CD4-positive, CD25-positive, alpha-beta regulatory T cell (primary cell): ENCODE measurements at places on chromosomes 6 and 20.
A peak's percentile ranks its signal among the peaks of the same experiment; 100 is the strongest.

DNA sequence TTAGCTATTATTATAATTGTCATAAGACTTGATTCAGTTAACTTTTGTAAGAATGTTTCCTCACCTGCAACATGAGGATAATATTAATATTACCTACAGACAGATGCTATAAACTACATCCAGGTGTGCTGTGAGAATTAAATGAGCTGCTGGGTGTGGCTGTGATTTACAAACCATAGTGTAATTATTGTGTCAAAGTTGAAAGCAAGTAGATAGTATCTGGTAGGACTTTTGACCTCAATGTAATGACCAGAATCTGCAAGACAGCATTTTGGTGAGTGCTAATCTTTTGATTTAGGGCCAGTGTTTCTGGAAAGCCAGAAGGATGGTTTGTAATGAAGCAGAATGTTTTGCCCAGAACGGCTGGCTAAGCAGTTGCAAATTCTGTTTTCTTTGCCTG is 162.5 kb downstream of the TRMT11 start:
- DNase-seq: no peak

DNA sequence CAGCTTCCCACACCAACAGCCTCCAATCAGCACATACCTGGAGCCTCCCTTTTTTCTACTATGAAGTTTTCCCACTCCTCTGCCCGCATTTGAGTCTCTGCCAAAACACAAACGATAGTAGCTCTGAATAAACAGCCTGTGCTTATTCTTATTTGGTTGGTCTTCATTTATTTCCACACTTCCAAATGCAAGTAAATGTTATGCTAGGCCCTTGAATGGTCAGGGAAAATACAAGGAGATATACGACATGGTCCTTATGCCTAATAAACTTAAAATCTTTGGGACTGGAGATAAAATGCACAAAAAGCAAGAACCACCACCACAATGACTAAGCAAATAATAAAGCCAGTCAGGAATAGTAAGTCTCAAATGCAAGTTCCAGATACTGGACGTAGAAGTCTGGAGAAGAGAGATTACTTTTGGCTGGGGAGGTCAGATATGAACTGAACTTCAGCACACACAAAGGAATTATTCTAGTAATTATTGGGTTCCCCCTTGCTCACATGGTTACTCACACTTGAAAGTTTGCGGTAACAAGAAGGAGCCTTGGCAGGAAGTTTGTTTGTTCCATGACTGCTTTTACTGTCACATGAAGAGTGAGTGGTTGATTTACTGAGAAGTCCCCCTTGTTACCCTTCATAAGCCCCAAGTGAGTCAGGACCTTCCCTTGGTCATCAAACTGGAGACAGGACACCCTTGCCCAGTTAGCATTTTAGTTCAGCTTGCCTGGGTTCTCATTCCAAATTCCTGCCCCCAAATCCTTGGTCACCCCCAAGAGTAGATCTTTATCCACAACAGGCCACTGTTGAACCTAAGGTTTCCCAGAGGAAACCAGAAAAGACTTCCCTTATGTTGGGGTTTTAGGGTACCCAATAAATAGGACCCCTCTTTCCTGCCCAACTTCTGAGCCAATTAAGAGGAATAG is 511.2 kb upstream of the JARID2 start:
- DNase-seq: no peak

- no peak for DNase-seq
These were observed 689.5 kb upstream of the EYS start for GRCh38 chr6:66396549-66396948.

DNA sequence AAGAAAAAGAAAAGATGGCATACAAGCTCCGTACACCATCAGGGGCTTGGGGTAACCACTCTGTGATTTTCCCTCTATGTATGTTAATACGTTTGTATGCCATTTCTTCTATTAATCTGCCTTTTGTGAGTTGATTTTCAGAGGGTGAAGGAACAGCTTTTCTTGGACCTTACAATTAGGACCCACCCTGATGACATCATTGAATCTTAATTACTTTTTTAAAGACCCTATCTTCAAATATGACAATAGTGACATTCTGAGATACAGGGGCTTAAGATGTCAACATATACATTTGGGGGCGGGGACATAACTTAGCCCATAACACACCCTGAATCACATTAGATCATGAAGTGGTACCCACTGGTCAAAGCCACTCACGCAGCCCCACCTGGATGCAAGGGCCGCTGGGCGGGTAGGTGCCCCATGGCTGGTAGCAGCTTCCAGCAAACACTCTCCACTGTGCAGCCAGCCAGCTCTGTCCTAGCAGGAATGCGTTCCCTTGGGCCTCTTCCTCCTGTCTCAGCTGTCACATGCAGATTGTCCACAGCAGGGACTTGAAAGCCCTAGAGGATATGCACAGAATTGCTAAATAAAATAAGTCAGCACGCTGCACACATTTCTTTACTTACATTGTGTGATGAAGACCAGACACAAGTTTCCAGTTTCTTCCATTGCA is 74.5 kb downstream of the FOXF2 start:
- DNase-seq: no peak

- DNase-seq: no peak
These were observed 13.1 kb downstream of the ITPR3 start for GRCh38 chr6:33634161-33634727.

DNA sequence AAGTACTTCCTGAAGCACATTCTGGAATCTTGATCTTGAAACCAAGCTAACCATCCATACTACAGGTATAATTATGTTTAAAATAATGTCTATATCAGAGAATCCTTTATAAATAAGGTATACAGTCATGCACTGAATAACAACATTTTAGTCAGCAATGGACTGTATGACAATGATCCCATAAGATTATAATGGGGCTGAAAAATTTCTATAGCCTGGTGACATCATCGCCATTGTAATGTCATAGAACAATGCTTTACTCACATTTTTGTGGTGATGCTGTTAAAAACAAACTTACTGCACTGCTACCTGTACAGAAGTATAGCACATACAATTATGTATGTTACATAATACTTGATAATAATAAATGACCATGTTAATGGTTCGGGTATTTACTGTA is 31.8 kb downstream of the RNF146 start:
- no peak for DNase-seq

GRCh38 chr6:33714385-33715040 is 3.0 kb upstream of the UQCC2 start:
- DNase-seq: no peak

DNA sequence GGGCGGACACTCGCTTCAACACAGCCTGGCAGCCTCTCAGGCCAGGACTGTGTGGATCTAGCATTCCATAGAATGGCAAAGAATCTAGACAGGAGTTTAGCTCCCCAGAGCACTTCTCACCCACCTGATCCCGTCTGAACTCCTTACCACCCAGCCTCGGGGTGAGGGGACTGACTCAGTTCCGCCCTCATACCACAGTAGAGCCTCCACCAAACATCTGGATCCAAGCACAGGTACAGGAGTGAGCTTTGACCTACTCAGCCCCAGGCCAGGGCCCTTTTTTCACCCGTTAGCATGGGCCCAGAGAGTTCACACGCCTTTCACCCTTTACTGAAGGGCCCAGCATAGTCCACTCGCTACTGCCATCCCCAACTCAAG is 715 bp downstream of the PSMF1 start:
- no peak for DNase-seq

DNA sequence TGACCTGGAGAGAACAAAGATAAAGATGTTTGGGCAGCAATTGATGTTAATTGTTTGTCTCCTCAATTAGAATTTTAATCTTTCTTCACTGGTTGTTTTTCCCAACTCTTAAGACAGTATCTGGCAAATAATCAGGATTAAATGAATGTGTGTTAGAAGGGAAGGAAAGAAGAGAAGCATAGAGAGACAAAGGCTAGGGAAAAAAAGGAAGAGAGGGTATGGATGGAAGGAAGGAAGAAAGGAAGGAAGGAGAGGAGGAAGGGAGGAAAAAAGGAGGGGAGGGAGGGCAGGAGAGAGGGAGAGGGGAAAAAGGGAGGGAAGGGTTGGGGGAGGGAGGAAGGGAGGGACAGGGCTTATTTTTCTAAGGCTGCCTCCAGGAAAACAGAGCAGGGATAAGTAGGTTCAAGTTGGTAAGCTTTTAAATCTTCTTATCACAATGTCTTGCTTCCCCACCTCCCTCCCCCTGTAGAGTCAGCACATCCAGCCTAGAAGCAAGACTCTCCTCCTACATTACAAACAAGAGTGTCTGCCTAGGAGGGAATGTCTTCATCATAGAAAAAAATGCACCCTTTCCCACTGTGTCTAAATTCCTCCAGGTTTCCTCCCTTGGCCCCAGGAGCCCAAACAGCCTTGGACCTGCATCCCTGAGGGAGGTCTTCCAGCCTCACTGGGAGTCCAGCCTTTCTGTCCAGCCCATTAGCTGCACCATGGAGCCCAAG is 447.8 kb upstream of the JARID2 start:
- DNase-seq: no peak

- no peak for DNase-seq
These were observed 143.8 kb downstream of the ERMARD start for GRCh38 chr6:169895000-169895759.

DNA sequence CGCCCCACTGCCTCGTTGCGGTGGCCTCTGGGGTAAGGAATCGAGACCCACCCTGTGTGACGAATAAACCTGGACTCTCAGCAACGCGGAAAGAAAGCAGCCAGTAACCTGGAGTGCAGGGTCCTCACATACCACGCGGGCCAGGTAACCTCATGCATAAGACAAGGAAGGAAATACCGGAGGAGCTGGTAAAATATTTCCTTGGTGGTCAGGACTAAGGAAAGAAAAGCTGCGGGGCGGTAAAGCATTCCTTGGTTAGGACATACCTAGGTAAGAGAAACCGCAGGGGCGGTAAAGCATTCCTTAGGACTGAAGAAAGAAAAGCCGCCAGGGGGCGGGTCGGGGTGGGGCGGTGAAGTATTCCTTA is 80.7 kb downstream of the SYTL3 start:
- no peak for DNase-seq

- no peak for DNase-seq
These were observed 288.5 kb upstream of the STXBP5 start for GRCh38 chr6:146915671-146916127.

DNA sequence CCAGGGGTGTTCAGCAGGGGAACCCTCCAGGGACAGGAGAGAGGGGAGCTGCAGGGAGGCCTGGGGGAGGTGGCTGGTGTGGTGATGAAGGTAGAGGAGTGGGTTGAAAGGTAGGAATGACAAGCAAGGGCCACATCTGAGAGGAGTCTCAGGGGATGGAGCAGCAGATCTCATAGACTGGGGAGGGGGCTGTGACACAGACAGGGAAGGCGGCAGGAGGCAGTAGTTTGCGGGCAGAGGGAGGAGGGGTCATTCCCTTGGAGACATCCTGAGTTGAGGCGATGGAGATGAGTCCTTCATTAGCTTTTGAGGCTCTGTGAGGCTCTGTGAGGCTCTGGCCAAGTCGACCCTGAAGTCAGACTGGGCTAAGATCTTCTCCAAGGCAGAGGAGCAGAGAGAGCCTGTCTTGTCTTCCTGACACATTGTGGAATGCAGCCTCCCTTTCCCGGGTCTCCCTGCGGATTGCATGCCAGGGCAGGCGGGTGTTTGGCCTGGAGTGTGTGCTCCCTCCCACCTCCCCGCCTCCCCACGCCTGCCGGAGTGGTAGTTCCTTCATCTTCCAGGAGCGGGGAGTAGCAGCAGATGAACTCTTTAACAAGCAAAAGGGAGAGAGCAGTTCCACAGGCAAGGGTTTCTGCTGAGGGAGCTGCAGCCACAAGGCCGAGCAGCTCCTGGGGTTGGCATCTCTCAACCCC is 34.3 kb upstream of the MLN start:
- DNase-seq: no peak

GRCh38 chr20:4476903-4477500 is 244.7 kb upstream of the PRND start:
- no peak for DNase-seq

GRCh38 chr6:31497531-31498476 is at the start of gene MICB:
Gene MICB (plus strand): TSS chr6:31498145. CDS start chr6:31498194, 49 bp downstream.
- DNase-seq: peak; percentile 91

- DNase-seq: no peak
These were observed 133.6 kb upstream of the TRAF3IP2 start for GRCh38 chr6:111739257-111739696.

- no peak for DNase-seq
These were observed 29.0 kb downstream of the JARID2 start for GRCh38 chr6:15274692-15275387.

DNA sequence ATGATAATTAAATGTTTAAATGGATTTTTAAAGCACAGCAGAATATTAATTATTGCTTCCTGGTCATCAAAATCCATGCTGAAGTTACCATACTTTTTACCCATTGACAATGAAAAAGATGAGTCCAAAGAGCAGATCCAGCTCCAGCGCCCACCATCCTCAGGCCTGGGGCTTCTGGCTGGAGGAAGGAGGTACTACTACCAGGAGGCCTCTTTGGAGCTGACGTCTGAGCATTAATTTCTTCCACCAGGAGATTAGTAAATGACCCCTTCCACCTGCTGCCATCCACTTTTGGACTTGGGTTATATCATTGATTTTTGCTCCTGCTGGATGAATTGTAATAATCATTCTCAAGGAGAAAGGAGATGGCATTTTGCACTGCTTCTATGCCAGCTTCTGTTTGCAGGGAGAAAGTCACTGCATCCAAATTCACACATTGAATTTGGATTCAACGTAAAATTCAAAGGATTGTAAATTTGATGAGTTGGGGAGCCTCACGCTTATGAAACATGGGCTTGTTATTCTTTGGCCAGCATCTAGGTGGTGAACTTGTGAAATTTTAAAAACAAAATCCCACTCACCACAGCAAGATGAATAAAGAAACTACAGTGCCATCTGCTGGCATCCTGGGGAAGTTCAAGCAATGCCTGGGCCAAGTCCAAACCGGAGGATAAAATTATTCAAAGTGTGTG is 121.8 kb downstream of the SASH1 start:
- no peak for DNase-seq

GRCh38 chr6:108988296-108988695 is 106.3 kb downstream of the SESN1 start:
- DNase-seq: no peak

- no peak for DNase-seq
These were observed 59.0 kb downstream of the TULP4 start for GRCh38 chr6:158371261-158371660.

DNA sequence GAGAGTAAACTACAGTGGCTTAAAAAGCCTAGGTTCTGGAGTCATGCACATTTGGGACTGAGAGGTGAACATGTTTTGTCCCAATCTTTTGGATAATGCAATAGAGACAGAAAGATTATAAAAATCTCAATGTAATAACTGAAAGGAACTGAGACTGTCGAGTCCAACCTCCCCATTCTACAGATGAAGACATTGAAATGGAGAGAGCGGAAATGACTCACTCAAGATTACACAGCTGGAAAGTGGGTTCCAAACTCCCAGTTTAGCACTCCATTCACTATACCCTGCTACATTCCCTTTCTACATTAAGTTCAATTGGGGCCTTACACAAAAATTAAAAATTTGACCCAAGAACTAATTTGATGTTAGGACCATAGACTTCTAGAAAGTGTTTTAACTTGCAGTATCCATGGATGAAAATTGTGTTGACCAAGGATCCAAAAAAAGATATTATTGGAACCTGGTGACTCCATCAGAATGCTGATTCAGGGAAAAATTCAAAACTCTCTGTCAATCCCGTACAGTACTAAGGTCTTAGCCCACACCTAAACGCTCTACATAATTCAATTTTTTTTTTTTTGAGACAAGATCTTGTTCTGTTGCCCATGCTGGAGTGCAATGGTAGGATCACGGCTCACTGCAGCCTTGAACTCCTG is 1.5 kb upstream of the ILRUN start:
- no peak for DNase-seq
